ENCODE measurements at places on chromosomes 7 and 10.

DNA sequence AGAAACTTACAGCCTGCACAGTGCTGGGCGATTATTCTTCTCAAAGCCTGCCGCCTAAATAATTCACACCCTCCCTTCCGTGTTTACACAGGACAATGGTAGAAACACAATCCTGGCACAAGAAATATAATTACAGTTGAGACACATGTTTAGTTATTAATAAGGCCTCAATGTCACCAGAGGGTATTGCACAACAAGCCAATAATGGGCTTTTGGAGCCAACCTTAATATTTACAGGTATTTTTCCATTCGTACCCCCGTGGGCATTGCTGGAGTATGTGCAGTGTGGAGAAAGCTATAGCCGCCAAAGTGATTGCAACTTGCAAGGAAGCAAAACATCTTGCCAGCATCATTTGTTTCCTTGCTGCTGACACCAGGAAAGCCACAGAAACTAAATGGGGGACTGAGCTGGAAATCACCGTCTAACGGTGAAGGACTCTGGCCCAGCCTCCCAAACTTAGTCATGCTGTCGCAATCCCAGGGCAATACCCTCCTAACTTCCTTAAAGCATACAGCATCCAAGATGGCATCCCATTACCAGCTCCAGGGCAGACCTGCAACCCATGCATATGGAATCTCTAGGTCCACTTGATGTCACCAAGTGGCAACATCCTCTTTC lies 8.6 kb downstream of the CALN1 start:
- no peaks in the 10 kb centered on the region for H3K36me3 ChIP-seq
- H3K4me1 ChIP-seq: no peaks in the 10 kb centered on the region
- no peaks in the 10 kb centered on the region for H3K27me3 ChIP-seq
- no peak overlapping the region for H3K27ac ChIP-seq
- DNase-seq: no peak

DNA sequence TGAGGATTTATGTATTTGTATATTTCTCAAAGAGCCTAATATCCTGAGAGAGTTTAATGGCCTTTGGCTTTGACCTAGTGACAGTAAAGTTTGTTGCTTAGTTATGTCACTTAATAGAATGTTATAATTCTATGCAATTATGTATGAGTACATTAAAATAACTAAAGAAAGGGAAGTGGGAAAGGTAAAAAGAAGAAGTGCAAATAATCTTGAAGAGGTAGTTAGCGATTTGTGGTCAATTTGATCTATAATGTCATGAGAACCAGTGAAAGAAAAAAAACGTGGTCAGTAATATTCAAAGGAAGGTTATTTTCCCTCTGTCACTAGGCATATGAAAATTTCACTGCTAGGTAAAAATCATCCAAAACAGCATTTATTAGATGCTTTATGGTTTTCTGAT lies 143.4 kb upstream of the LSM8 start:
- no peak overlapping the region for H3K27ac ChIP-seq
- no peak overlapping the region for H3K4me3 ChIP-seq

DNA sequence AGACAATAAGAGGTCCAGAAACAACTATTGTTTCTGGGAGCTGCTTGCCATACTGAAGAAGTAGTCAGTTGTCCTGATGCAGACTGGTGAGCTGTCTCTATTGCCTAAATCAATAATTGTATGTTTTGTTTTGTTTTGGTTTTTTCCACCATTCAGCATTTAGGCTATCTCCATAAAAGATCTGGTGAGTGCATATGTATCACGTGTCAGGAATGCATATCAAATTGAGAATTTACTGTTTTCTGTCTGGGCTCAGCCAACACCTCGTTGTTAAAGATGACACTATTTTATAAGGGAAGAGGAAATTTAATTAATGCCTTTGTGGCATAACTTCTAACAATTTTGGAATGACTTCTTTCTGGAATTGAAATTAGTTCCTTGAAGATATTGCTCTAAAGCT lies 66.2 kb downstream of the SORCS1 start:
- H3K36me3 ChIP-seq: no peaks in the 10 kb centered on the region
- H3K4me3 ChIP-seq: no peak overlapping the region
- H3K27ac ChIP-seq: no peak overlapping the region
- no peaks in the 10 kb centered on the region for H3K27me3 ChIP-seq
- no peaks in the 10 kb centered on the region for H3K4me1 ChIP-seq
- DNase-seq: no peak

- H3K4me1 ChIP-seq: no peaks in the 10 kb centered on the region
- no peaks in the 10 kb centered on the region for H3K27me3 ChIP-seq
- no peak overlapping the region for H3K27ac ChIP-seq
- DNase-seq: no peak
- no peak overlapping the region for H3K4me3 ChIP-seq
Measured at GRCh38 chr7:82816272-82816671, 346.4 kb downstream of the PCLO start.

DNA sequence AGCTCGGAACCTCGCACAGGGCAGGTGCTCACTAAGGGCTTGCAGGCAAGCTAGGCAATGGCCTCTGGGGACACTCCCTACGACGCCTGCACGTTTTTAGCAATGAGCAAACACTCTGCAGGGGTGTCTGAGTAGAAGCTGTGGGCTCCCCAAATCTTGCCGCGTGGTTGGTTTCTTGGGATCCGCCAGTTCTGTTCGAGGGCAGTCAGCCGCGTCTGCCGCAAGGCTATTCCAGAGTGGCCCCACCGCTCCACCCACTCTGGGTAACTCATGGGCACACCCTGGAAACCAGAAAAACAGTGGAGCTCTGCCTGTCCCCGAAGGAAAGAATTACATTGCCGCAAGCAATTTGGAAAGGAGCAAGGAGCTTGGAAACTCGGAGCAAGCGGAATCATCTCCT lies 189.3 kb upstream of the LYZL2 start:
- no peak overlapping the region for H3K4me3 ChIP-seq
- H3K27ac ChIP-seq: no peak overlapping the region
- no peaks in the 10 kb centered on the region for H3K36me3 ChIP-seq
- peaks cover 16% of the 10 kb centered on the region for H3K27me3 ChIP-seq

All from activated naive CD4-positive, alpha-beta T cell treated with anti-CD3 and anti-CD28 coated beads, Interleukin-2, amount 10 ng/mL, durations not matched to agents 7 days and 5 days (primary cell).